ENCODE measurements at places on chromosomes 12 and 14.

- no peak for DNase-seq
These were observed 156.0 kb downstream of the EGLN3 start for GRCh38 chr14:33794791-33795305.

DNA sequence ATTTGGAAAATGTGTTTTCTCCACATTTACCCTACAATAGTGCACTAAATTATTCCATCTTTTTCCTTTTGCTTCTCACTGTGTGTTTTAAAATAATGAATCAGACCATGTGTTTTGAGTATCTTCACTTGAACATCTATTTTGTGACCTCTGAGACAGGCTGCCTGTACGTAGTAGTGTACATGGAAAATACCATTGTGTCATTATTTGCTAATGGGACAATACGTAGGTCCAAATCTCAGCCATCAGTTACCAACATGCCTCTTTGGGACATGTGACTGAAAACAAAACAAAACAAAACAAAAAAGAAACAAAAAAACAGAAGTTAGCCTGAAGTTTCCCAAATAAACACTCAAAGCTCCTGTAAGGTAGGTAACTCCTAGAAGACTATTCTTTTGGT is 7.1 kb upstream of the MYF6 start:
- DNase-seq = no peak

DNA sequence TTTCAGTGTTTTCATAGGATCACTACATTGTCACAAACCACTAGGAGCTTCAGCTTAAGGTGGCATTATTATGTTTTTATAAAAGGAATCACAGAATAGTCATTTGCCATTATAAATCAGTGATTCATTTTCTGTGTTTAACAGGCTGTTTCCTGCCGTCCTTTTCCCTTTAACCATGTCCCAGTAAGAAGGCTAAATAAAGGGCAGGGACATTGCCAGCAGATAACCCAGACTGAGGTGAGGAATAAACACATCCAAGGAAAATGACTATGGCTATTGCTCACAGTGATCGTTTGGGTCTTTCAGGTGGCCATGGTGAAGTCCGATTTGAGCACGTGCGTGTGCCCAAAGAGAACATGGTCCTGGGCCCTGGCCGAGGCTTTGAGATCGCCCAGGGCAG is 17.9 kb upstream of the ALDH2 start:
- no peak for DNase-seq

- peak; percentile 56 for DNase-seq
These were observed 11.6 kb upstream of the UNC119B start for GRCh38 chr12:120698665-120699064.

DNA sequence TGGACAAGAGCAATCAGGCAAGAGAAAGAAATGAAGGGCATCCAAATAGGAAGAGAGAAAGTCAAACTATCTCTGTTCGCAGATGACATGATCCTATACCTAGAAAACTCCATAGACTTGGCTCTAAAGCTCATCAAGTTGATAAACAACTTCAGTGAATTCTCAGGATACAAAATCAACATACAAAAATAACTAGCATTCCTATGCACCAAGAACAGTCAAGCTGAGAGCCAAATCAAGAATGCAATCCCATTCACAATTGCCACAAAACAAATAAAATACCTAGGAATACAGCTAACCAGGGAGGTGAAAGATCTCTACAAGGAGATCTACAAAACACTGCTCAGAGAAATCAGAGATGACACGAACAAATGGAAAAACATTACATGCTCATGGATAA is 417.5 kb upstream of the ATP2B1 start:
- DNase-seq = no peak

DNA sequence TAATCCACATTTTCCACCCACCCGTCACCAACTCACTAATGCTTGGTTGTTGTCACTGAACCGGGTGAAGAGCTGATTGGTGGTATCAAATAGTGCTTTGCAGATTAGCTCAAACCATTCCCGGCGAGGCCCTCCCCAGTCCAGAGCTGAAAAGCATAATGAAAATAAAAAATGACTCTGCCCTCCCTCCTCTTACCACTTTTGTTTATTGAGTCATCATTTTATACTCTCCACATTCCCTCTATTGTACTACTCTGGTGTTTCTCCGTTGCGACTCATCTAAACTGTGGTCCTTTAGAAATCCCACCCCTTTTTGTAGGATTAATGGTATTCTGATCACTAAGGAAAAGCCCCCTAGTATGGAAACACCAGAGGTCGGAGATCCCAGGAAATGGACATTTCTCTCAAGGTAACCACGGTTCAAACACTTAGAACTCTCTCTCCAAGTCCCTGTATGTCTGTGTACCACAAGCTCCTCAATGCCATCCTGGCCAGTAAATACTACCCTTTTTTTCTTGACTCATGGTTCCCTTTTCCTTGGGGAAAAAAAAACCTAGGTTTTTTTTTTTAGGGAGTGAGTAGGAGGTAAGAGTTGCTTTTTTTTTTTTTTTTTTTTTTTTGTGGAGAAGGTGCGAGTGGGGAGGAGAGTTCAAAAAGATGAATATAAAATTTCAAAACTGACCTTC is 42.0 kb downstream of the AREL1 start:
- DNase-seq = no peak

DNA sequence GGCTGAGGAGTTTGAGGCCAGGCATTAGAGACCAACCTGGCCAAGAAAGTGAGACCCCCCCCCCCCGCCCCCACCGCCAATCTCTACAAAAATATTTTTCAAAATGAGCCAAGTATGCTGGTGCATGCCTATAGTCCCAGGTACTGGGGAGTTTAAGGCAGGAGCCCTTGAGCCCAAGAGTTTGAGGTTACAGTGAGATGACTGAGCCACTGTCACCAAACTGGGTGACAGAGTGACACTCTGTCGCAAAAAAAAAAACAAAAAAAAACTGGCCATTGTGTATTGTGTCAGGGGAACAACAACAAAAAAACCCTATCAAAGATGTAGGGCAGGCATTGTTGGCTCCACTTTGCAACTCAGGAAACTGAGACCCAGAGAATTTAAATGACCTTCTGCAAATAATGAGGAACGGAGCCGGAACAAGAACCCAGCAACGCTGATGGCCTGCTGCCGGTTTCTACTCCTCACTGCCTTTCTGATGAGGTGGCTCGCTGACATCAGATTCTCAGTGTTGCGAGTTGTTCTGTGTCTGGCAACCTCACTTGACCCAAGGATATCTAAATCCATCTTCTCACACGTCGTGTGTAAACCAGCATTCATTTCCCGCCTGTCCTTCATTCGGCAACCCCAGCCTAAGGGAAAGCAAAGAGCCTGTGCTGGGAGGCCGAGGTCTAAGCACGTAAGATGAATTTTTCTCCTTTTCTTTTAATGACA is 195.2 kb upstream of the CRY1 start:
- no peak for DNase-seq

DNA sequence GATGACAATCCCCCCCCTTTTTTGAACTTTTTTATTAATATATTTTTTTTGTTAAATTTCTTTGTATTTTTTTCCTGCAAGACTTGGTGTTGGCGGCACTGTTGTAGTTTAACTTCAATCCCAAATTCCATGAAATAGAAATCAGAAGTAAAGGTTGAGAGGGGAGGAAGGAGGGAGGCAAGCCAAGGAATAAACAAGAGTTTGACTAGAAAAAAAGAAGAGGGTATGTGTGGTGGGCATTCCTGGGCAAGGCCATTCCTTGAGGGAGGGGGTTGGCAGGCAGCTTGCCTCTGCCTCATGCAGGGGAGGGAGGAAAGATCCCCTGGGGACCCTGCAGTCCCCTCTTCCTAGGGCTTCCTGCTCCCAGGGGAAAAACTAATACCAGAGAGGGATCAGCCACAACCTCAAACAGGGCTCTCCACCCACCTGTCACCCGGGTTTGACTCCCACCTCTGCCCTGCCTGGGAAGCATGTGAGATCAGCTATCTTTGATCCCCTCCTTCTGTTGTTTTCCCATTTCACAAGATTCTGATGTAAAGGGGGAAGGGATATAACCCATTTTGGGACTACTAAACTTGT is 519 bp upstream of the AP1G2 start:
- DNase-seq = no peak

DNA sequence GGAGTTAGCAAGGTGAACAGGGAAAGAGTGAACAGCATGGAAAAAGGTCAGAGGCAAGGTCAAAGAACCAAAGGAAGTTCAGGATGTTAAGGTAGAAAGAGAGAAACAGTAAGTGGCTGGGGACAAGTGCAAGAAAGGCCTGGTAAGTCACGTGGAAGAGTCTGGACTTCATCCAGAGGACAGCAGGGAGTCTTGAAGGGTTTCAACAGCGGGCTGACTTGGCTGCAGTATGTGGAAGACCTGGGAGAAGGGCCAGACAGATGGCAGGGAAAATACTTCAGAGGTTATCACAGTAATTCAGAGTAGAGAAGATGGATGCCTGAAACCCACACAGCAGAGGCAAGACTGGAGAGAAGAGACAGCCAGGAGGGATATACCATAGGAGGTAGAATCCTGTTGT is 34.0 kb downstream of the CIT start:
- no peak for DNase-seq

DNA sequence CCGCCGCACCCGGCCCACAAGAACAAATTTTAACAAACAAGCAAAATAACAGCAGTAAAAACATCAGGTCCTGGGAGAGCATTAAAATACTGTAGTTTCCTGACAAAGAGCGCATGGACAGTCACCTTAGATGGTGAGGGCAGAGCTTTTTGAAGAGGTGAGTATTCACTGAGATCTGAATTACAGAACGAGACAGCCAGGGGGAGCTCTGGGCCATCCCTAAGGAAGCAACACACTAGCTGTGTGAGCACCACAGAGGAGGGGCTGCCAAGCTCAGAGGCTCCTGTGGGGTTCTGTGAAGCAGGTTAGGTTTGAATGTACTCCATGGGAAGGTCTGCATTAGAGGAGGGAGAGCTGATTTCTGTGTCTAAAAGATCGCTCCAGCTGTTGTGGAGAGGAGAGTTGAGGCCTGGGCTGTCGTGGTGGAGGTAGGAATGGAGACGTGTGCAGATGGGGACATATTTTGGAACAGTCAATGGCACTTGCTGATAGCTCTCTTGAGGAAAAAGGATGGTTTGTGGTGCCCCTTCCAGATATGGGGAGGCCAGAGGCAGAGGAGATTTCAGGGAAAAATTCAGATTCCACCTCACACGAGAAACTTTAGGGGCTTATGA is 72.9 kb downstream of the TRAFD1 start:
- peak; percentile 3 for DNase-seq

DNA sequence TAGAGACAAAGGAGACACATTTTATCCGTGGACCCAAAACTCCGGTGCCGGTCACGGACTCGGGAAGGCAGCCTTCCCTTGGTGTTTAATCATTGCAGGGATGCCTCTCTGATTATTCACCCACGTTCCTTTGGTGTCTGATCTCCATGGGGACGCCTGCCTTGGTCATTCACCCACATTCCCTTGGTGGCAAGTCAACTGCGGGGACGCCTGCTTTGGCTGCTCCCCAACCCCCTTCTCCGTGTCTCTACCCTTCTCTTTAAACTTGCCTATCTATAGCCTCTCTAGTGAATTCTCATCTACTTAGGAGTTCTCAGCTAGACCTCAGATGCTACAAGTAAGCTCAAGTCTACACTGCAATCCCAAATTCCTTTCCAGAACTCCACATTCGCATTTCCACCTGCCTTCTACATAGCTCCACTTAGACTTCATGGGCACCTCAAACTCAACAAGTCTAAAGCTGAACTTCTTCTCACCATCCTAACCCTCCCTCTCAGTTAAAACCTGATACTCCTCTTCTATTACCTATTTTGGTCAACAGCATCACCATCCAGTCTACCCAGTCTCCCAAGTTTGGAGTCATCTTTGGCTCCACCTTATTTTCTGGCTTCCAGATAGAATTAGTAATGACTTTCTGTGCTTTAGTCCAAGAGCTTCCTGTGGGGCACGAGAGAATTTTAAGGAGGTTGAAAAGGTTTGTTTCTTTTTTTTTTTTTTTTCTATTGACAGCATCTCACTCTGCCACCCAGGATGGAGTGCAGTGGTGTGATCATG is 14.4 kb downstream of the SPTLC2 start:
- no peak for DNase-seq

DNA sequence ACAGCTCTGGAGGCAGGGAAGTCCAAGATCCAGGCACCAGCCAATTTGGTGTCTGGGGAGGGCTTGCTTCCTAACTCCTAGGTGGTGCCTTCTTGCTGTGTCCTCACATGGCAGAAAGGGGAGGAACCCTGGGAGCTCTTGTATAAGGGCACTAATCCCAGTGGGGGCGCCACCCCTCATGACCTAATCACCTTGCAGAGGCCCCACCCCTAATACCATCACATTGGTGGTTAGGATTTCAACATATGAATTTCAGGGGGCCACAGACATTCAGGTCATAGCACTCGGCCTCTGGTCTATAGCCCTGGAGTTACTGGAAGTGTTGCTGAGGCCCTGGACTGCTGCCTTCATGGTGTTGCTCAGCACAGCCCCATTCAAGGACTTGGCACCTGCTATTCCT is 14.6 kb downstream of the PSMD9 start:
- no peak for DNase-seq

DNA sequence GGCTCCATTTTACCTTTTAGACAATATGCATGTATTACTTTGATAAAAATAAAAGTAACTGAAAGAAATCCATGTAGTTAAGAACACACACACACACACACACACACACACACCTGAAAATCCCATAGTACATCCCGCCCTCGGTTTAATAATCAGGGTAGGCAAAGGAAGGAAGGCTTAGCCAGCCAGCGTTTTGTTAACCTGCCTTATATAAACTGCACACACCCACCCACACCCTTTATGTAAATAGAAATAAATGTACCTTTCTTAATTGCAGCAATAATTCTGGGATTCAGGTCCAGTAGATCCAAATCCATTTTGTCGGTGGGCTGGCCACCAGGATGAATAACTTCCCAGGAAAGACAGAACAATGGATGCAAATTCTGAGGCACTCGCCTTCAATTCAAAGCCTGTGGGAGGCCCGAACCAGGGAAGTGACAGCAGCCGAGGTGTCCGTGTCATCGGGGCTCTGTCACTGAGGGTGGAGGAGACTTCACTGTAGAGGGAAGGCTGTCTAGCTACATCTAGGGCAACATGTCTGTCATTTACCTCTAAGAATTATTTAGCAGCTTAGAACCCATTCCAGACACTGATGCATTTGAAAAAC is 4.4 kb downstream of the XRCC3 start:
- DNase-seq = no peak

DNA sequence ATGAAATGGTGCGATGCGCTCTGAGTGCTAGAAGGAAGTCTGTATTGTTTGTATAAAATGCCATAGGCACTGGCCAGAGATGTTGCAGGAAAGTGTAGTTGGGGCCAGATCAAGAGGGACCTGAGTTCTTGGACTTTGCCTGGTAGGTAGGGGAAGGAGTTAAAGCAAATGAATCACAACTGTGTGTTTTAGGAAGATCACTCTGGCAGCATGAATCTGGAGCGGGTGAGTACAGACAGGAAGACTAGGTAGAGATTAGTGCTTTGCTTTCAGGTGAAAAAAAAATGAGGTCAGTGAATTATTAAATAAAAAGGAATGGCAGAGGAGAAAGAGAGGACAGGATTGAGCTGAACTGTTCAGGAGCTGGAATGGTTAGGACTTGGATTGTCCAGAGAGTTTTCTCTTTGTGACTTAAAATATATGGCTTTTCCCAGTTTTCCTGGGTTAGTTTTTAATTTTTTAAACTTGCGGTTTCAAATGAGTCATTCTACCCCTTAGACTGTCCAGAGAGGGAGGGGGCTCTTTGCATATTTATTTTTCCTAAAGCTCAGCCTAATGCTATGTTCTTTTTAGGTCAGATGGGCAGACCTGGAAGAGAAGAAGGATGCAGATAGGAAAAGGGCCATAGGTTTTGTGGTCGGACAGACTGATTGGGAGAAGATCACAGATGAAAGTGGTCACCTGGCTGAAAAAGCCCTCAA is 41.1 kb downstream of the PROX2 start:
- no peak for DNase-seq

- DNase-seq = no peak
These were observed 1.4 kb downstream of the PCK2 start for GRCh38 chr14:24095271-24096068.

- DNase-seq = peak; percentile 95
These were observed 73.6 kb downstream of the SRGAP1 start for GRCh38 chr12:63917864-63918799.

All from CD14-positive monocyte (primary cell).